ENCODE measurements at places on chromosomes 4 and X. TPM values are rescaled to one million over a fixed set of nuclear protein-coding genes. Genes with fewer than 3 reads are reported as not detected.

Gene P2RY4
- total RNA-seq, result 0.20 TPM

Gene TRO
- 25.2 TPM for total RNA-seq

Gene GRPR
- total RNA-seq, result not detected

Gene SAGE1
- total RNA-seq, result not detected
